ENCODE measurements at places on chromosomes 16 and 17.

GRCh38 chr17:68972119-68972704 lies 17.0 kb upstream of the ABCA8 start:
- no peak overlapping the region for H3K4me3 ChIP-seq
- no peaks in the 10 kb centered on the region for H3K4me1 ChIP-seq
- no peaks in the 10 kb centered on the region for H3K27me3 ChIP-seq
- H3K36me3 ChIP-seq, result no peaks in the 10 kb centered on the region
- no peak for DNase-seq

DNA sequence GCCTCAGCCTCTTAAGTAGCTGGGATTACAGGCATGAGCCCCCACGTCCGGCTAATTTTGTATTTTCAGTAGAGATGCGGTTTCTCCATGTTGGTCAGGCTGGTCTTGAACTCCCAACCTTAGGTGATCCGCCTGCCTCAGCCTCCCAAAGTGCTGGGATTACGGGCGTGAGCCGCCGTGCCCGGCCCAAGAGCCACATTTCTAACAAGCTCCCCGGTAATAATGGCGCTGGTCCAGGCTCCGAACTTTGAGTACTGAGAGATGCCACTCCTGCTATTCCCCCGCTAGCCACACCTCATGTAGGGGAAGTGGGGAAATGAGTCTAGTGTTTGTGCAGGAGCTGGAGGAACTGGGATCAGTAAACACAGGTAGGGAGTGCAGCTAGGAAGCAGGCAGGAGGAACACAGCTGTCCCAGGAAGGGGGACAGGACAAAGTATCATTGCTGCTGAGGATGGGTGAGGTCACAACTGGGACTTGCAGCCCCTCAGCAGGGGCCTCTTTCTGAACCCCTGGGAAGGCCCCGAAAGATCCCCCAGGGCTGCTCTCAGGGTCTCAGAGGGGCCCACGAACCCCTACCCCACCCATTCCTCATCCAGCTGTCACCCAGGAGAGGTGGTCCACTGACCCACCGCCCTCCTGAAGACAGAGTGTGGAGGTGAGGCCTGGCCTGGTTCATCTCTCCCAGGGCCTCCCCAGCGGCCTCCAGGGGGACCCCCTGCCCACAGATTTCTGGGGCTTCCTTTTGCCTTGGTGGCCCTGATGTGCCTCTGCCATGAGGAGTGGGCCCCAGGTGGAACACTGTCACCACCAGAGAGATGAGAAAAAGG lies 3.7 kb upstream of the KREMEN2 start:
- no peak overlapping the region for H3K27ac ChIP-seq
- H3K27me3 ChIP-seq, result peaks cover 86% of the 10 kb centered on the region
- H3K4me1 ChIP-seq, result peaks cover 26% of the 10 kb centered on the region
- H3K36me3 ChIP-seq, result no peaks in the 10 kb centered on the region
- no peak overlapping the region for H3K4me3 ChIP-seq

DNA sequence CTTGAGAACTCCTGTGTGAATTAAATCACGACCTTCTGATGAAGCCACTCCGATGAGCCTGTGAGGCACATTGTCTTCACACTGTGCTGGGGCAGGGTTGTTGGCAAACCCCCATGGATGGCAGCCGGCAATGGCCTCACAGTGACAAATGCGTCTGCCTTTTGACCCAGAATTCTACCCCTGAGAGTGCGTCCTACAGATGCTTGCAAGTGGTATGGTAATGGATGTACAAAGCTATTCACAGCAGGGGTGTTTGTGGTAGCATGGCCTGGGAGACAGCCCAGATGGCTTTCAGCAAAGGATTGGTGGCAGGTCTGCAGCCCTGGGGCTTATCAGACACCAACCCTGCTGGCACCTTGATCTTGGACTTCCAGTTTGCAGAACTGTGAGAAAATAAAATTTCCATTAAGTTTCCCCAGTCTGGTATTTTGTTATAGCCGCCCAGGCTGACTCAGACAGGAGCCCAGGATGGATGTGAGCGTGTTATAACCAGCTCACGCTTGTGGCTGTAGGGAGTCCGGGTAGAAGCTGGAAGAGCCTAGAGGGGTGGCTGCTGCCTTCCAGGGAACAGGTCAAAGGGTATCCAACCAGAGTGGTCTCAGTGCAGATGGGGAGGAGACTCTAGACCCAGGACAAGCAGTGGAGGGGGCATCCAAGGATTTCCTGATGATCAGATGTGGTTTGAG lies 10.1 kb downstream of the AFMID start:
- H3K36me3 ChIP-seq, result peaks cover 37% of the 10 kb centered on the region
- peaks cover 9% of the 10 kb centered on the region for H3K4me1 ChIP-seq
- no peak for DNase-seq
- H3K27me3 ChIP-seq, result no peaks in the 10 kb centered on the region

- H3K4me1 ChIP-seq, result peaks cover 17% of the 10 kb centered on the region
- no peak overlapping the region for H3K27ac ChIP-seq
- no peaks in the 10 kb centered on the region for H3K36me3 ChIP-seq
- H3K27me3 ChIP-seq, result no peaks in the 10 kb centered on the region
Measured at GRCh38 chr17:43410557-43411368, 12.0 kb downstream of the ARL4D start.

DNA sequence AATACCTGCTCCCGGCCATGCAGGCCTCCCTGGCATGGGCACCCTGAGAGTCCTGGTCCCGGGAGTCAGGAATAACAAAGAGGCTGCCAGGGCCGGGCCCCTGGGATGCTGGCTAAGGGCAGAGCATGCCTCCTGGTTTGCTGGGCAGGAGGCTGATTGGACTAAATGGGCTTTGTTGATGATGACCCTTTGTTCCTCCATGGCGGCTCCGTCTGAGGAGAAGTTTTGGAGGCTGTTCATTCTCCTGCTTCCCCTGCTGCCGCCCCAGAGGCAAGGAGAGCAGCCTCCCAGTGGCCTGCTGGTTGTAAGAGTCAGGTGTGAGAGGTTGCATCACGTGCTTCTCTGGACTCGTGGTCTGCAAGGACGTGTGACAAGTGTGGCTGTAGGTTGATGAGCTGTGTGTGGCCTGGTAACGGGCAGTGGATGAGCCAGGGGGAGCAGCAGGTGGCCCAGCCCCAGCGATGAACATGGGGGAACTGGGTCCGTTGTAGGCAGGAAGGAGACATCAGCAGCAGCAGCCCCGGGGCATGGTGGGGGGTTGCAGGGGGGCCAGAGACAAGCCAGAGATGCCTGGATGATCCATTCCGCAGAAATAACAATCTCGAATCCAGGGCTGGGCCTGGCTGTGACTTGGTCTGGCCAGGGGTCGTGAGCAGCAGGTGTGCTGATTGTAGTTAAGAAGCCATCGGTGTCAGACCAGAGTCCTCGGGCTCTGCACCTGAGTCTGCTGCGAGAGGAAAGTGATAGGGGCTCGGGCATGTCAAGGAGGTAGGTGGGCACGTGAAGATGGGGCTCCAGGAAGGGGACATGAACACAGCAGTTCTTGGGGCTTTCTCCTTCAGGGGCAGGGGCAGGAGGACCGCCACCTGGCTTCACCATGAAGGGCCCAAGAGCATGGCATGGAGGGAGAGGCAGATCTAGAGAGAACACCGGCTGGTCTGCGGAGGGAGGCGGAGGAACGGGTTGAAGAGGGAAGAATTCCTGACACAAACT lies 101.4 kb downstream of the TNFRSF13B start:
- H3K27ac ChIP-seq, result no peak overlapping the region
- H3K4me1 ChIP-seq, result peaks cover 4% of the 10 kb centered on the region
- no peaks in the 10 kb centered on the region for H3K36me3 ChIP-seq
- DNase-seq, result no peak
- no peak overlapping the region for H3K4me3 ChIP-seq
- H3K27me3 ChIP-seq, result no peaks in the 10 kb centered on the region
